Heart left ventricle (tissue), 16 donors: ENCODE measurements at places on chromosomes 3 and 15. TPM values are rescaled to one million over a fixed set of nuclear protein-coding genes. Genes with fewer than 3 reads are reported as not detected.

The ALDH1A2 gene
- total RNA-seq: 6.8 TPM

The TEX9 gene
- total RNA-seq: 0.92 TPM

The TMEM108 gene
- 0.44 TPM for total RNA-seq

GRCh38 chr15:91909574-91909973 is 56.1 kb downstream of the SLCO3A1 start:
- DNase-seq: no peak

- DNase-seq: no peak
Observed at GRCh38 chr15:79736435-79737000, 160.3 kb downstream of the MTHFS start.

DNA sequence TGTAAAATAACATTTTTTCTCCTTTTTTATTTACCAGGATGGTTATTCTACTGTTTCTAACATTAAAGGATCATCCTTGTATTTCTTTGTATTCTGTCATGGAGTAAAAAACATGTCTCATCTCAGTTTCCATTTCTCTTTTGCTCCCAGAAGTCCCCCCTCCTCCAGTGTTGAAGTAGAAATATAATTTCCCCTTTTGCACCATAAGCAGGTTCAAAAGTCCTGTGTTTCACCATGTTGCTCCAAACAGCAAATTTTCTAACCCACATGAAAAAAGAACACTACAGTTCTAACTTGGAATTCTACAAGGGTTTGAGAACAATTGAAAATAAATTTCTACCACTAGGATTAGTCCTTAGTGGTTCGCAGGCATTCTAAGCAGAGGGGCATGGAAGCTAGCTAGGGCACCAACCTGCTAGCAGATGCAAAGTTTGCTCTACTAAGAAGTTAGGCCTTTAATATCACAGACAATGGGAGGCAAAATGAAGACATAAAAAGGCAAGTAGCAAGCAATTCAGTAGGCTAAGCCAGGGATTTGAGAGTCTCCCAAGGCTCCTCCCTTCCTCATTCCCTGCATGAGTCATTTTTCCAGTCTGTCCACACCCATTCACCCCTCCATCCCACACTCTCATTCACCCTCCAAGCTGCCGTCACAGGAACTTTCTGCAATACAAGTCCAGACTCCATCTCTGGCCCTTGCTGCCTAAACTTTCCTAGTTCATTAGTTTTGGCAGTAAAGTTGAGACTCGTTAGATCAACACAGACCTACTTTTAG is 2.3 kb upstream of the MBNL1 start:
- no peak for DNase-seq

- no peak for DNase-seq
Observed at GRCh38 chr15:83709241-83709640, 55.3 kb downstream of the ADAMTSL3 start.
